Mucosa of descending colon (tissue), 3 donors: ENCODE measurements at places on chromosomes 1 and 21. TPM values are rescaled to one million over a fixed set of nuclear protein-coding genes. Genes with fewer than 3 reads are reported as not detected.

GRCh38 chr21:38416791-38417190 is 81.5 kb downstream of the ERG start:
- no peak for DNase-seq

DNA sequence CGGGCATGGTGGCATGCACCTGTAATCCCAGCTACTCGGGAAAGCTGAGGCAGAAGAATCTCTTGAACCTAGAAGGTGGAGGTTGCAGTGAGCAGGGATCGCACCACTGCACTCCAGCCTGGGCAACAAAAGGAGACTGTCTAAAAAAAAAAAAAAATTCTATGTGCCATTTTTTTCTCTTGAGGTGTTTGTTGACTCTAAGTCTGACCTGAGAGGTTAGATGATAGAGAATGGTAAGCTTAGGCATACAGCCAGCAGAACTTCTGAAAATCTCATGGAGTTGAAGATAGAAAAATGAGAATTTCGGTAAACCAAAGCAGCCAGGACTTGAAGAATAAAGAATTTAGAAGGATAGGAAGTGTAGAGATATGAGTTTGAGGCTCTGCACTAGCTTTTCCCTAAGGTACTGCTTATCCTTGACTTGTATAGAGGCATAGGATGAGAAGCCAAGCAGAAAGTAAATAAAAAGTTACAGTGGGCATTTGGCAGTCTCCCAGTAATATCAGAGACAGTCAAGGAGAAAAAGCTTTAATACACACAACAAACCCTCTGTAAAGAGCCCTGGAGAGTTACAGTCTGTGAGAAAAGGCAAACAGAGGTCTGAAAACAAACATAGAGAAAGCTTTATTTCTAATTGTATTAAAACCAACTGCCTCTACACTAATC is 24.3 kb downstream of the F13B start:
- DNase-seq = no peak

- DNase-seq = no peak
Observed at GRCh38 chr1:221711063-221711577, 30.8 kb downstream of the DUSP10 start.

DNA sequence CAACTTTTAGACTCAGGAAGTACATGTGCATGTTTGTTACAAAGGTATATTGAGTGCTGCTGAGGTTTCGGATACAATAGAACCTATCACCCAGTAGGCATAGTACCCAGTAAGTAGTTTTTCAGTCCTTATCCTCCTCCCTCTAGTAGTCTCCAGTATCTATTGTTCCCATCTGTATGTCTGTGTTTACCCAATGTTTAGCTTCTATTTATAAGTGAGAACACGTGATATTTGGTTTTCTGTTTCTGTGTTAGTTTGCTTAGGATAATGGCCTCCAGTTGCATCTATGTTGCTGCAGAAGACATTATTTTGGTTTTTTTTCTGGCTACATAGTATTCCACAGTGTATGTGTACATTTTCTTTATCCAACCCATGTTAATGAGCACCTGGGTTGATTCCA is 47.2 kb upstream of the TSNAX start:
- DNase-seq = no peak

GRCh38 chr1:2918441-2918840 is 102.8 kb upstream of the ACTRT2 start:
- DNase-seq = no peak

DNA sequence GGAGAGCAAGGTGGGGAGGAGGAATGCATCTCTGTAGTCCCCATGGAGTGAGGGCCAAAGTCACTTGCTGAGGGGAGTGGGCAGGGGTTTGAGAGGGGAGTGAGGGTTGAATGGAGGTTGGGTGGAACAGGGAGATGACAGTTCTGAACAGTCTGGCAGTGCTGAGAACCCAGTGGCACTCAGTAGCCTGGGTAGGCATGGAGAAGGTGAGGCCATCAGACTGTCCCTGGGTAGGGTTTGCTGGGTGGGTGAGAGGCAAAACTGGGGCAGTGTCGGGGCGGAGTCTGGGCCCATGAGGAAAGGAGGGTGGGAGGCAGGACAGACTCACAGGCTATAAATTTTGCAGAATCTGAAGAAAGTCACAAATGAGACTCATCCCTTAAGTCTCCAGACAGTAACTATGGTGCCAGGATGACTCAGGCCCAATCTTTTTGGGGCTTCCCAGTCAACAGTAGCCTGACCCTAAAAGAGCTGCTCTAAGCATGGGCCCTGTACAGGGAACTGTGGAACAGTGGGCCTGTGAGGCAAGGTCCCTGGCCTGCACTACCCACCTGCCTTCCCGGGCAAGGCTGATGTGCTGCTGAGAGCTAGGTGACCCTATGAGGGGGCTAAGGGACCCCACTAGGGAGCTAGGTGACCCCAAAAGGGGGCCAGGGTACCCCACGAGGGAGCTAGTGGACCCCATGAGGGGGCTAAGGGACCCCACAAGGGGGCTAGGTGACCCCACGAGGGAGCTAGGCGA is 51.0 kb upstream of the DMRTB1 start:
- no peak for DNase-seq

DNA sequence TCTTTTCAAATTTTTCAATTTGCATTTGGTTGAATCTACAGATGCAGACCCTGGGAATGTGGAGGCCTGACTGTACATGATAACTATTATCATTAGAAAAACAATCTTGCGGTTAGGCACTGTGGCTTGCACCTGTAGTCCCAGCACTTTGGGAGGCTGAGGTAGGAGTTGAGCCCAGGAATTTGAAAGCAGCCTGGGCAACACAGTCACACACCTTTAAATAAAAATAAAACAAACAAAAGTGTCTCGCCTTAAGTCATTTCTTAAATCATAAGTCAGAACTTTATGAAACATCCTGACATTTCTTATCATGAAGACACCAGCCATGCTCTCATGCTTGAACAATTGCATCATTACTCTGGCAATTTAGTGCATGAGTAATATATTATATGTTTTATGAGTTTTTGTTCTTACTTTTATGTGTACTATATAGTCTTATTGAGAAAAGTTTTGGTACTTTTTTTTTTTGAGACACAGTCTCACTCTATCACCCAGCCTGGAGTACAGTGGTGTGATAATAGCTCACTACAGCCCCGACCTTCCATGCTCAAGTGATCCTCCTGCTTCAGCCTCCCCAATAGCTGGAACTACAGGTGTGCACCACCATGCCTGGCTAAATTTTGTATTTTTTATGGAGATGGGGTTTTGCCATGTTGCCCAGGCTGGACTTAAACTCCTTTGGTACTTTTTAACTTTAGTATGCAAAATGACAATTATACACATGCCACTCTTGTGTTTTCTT is 7.8 kb downstream of the TBX19 start:
- DNase-seq = no peak

GRCh38 chr1:67639361-67639760 is 45.6 kb upstream of the GADD45A start:
- no peak for DNase-seq

TMEM59 gene
- 749 TPM for total RNA-seq

CCDC181 gene
- 0.23 TPM for total RNA-seq

DIRAS3 gene
- 0.90 TPM for total RNA-seq

IL20 gene
- total RNA-seq = not detected

HFM1 gene
- total RNA-seq = 0.12 TPM
